NCI-H187 (cell line): ENCODE measurements at places on chromosomes 16 and 17.

DNA sequence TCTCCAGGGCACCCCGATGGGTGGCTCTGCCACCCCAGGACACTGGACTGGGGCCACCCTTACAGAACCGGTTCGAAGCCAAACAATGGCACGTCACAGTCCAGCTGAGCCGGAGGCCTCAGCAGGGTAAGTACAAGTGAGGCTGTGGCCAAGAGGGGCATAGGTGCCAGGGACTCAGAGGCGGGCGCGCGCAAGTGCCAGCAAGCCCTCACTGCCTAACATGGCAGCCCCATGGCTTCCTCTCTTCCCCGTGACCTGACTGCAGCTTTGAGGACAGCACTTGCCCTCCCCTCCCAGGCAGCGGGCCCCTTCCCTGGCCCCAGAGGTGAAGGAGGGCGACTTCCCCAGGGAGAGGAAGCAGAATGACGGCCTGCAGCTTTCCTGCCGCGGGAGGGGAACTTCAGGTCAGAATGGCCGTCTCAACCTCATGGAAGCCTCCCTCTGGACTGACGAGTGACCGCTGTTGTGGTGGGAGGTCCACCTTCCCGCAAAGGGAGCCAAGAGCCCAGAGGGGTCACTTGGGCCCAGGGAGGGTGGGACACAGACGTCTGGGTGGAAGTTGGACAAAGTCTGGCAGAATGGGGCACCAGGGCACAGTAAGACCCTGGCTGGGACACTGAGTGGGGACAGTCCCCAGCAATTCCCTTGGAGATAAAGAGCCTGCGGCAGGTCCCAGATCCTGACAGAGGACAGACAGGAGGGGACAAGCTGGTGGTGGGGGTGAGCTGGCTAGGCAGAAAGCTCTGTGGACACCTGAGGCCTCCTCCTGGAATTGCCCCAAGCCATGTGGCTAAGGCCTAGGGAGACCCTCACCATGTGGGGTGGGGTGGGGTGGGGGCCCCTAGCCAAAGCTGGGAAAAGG lies 52.1 kb upstream of the TOB1 start:
- no peak for DNase-seq

DNA sequence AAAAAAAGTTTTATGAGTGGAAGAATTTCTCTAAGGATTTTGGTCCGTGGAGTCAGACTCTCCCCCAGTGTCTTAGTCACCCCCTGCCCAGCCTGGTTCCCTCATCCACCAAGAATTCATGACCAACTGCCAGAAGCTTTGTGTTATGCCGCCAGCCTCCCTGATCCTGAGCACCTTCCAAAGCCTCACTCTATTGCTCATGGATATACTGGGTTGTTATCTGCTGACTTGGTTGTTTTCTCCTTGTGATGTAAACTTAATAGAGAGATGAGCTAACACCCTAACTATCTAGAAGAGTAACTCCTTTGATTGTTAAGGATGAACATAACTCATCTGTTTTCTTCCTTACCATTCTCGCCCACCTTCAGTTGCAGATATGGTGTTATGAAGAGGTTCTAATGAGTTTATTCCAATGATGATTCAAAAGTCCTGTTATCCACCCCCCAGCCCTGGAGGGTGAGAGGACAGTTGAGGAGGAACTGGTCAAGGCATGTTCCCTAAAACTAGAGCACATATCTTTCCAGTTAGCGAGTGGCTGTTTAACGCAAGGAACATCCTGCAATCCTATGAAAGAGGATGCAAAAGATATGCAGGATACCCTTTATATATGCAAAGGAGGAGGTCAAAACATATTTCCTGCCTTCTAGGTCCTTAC lies 1.5 kb upstream of the PSMD3 start:
- no peak for DNase-seq

DNA sequence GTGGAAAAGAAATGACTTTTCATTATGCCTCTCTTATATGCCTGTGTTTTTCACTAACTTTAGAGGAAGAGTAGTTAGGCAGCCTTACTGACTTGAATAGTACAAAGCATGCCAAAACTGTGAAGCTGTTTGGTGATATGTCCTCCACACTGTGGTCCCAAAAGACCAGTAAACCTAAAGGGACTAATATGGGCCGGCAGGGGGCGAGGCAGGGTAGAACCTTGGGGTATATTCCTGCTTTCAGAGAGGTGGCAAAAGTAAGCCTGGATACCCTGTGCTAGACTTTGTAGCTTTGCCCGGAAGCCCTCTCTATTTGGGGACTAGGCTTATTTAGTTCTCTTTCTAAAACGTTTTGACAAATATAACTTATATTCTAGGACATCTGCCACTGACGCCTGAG lies 36.5 kb upstream of the VWA3A start:
- DNase-seq: no peak

- DNase-seq: no peak
These were observed 132.7 kb upstream of the HSBP1 start for GRCh38 chr16:83674931-83675535.

GRCh38 chr16:19137201-19138128 lies 23.7 kb downstream of the ITPRIPL2 start:
- DNase-seq: no peak

- DNase-seq: no peak
These were observed 114.0 kb downstream of the FTO start for GRCh38 chr16:53817812-53818550.

- DNase-seq: no peak
These were observed 11.3 kb downstream of the CDK3 start for GRCh38 chr17:76011951-76012350.

DNA sequence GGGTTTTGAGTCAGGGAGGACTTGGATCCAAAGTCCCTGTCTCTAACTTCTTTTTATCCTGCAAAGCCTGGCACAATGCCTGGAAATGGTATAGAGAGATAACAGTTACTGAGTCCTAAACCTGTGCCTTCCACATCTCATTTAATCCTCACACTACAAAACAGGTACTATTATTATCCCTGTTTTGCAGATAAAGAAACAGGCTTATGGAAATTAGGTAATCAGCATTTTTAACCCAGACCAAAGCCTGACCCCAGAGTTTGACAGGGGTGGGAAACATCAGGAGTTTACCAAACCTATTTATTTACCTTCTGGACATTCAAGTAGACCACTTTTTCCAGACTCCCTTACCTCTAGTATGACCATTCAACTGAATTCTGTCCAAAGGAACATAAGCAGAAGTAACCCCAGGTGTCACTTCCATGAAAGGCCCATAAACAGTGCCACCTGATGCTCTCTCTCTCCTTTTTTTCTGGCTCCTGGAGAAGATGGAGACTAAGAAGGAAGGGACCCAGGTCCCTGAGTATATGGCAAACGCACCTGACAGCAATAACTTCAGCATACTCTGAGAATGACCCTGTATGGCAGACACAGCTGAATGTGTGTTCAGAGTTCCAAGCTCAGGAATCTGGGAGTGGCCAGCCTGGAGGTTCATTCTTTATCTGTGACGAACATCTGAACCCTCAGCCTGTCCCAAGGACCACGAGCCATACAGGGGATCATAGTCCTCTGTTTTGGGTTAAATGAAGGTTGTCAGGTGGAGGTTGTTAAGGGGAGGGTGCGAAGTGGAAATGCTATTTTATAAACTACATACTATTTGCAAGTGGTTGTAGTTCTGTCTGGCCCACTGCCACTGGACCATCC lies 62.7 kb downstream of the HLF start:
- no peak for DNase-seq

GRCh38 chr16:68700120-68700519 lies 37.0 kb upstream of the CDH1 start:
- no peak for DNase-seq
